ENCODE measurements at places on chromosomes 13 and 19. TPM values are rescaled to one million over a fixed set of nuclear protein-coding genes. Genes with fewer than 3 reads are reported as not detected.
A peak's percentile ranks its signal among the peaks of the same experiment; 100 is the strongest.

- DNase-seq: no peak
Measured at GRCh38 chr13:25118378-25118905, 22.5 kb downstream of the PABPC3 start.

DNA sequence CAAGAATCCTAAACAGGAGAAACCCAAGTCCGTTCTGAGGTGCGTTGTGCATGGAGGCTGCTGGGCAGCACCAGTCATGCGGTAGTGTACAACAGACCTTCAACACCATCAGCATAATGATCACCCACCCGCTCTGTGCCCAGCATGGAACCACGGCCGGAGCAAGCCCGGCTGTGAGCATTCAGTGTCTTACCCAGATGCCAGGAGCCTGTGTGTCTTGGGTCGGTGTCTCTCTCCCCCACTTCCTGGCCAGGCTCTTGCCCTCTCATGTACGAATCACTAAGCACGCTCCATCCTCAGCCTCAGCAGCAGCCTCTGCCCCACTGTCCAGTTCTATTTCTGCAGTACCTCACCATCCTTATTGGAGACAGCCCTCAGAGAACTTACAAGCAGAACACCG, 231.6 kb upstream of the IRS2 start:
- DNase-seq: no peak

DNA sequence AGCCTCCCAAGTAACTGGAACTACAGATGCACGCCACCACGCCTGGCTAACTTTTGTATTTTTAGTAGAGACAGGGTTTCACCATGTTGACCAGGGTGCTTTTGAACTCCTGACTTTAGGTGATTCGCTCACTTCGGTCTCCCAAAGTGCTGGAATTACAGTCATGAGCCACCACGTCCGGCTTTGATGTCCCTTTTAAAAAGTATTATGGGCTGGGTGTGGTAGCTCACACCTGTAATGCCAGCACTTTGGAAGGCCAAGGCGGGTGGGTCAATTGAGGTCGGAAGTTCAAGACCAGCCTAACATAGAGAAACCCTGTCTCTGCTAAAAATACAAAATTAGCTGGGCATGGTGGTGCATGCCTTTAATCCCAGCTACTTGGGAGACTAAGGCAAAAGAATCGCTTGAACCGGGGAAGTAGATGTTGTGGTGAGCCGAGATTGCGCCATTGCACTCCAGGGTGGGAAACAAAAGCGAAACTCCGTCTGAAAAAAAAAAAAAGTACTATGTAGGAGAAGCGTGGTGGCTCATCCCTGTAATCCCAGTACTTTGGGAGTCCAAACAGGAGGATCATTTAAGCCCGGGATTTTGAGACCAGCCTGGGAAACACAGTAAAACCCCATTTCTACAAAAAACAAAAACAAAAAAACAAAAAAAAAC, 22.8 kb upstream of the ERVV-1 start:
- DNase-seq: no peak

Gene RNF225
- total RNA-seq: 0.70 TPM

DNA sequence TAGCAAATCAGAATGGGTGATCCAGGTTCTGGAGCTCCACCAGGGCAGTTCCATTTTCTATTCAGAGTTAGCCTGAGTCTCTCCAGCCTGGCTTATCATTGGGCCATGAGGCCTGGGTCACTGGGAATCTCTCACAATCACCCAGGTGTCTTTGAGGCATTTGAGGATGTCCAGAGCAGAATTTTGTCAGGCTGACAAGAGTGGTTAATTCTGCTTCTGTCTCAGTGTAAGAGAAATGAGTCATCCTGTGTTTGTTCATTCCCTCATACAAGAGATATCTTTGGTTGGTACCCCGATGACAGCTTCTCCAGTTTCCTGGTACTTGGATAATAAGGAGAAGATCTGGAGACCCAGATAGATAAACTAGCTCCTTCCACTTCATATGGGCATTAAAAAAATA, 10.4 kb downstream of the ZNF93 start:
- DNase-seq: no peak

- peak; percentile 80 for DNase-seq
Measured at GRCh38 chr19:1009041-1009980, 9.1 kb downstream of the GRIN3B start.

DNA sequence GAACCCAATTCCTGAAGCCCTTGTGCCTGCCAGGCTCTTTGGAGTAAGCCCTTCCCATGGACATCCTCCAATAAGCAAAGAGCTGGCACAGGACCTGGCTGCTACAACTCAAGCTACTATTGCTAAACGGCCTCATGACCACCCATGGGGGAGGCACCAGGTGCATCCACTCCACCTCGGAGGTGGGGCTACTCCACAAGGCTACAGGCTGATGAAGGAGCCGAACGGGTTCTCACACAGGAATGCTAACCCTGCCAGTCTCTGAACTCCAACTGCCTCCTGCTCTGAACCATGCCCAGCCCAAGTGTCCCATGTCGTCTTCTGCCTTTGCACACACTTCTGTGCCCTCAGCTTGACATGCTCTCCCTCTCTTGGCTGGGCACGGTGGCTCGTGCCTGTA, 10.0 kb downstream of the SYMPK start:
- DNase-seq: peak; percentile 22

GRCh38 chr13:26377038-26377437, 123.1 kb downstream of the CDK8 start:
- peak; percentile 58 for DNase-seq

DNA sequence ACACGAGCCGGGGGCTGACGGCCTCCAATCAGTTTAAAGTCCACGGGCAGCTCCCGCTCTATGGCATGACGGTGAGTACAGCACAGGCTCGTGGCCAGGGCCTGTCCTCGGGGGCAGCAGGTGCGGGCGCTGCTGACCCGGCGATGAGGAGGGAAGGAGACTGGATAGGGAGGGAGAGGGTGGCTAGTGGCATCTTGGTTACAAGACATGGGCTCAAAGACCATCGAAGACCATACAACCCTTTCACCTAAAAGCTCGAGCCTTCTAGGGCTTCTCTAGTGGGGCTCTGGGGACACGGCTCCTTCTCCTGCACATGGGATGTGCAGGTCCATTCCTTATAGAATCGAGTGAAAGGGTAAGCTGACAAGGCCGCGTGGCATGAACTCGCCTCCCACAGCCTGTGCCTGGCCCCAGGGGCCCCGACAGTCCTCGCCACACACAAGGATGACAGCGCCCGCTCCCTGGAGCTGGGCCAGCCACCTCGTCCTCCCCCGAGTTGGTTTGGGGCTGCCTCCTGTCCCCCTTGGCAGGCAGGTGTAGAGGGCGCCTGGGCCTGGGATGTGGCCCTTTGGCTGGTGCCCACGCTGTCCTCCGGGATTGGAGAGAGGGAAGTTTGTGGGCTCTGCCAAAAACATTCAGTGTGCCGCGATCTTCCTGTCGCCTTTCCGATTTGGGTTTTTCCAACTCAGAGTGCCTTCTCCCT, 137.6 kb downstream of the STK24 start:
- DNase-seq: no peak
